GOT3 (cell line): ENCODE measurements at places on chromosomes 11 and 22.

- DNase-seq = no peak
Measured at GRCh38 chr11:125381499-125382044, 114.5 kb downstream of the FEZ1 start.

- DNase-seq = no peak
Measured at GRCh38 chr11:103995896-103996295, 40.5 kb upstream of the DDI1 start.

DNA sequence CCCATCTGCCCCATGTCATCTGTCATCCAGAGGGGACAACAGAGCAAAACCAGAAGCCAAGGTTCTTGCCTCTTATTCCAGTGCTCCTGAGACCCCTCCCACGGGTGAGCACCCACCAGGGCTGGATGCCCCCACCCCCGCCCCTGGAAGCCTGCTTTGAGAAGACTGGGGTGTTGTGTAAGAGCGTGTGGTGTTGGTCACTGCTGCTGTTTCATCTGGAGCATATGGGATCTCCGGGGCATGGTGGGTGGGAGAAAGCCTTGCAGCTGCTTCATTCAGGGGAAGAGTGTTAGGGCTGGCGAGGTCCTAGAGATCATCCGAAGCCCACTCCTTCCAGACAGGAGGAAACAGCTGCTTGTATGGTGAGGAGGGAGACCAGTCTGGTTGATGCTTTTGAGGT, 54.1 kb downstream of the CHRDL2 start:
- no peak for DNase-seq

- no peak for DNase-seq
Measured at GRCh38 chr11:100805506-100806199, 118.6 kb downstream of the ARHGAP42 start.

DNA sequence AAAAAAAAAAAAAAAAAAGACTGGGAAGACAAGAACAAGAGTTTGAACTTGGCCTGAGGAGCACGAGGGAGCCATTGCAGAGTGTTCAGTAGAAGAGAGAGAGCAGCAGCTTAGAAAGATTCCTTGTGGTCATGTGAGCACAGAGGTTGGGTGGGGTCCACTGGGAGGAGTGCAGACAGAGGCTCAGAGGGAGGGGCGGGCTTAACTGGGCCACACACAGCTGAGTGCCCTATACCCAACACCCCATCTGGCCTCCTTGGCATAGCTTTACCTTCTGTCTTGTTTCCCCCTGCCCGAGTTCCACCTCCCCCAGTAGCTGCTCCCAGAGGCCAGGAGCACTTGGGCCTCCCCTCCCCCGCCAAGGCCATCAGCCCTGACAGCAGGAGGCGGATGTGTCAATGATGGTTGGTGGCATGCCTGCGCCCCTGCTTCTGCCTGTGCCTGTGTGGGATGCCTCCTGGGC, 12.1 kb downstream of the C11orf86 start:
- DNase-seq = no peak

GRCh38 chr22:47423861-47424820, 661.7 kb downstream of the TBC1D22A start:
- no peak for DNase-seq

DNA sequence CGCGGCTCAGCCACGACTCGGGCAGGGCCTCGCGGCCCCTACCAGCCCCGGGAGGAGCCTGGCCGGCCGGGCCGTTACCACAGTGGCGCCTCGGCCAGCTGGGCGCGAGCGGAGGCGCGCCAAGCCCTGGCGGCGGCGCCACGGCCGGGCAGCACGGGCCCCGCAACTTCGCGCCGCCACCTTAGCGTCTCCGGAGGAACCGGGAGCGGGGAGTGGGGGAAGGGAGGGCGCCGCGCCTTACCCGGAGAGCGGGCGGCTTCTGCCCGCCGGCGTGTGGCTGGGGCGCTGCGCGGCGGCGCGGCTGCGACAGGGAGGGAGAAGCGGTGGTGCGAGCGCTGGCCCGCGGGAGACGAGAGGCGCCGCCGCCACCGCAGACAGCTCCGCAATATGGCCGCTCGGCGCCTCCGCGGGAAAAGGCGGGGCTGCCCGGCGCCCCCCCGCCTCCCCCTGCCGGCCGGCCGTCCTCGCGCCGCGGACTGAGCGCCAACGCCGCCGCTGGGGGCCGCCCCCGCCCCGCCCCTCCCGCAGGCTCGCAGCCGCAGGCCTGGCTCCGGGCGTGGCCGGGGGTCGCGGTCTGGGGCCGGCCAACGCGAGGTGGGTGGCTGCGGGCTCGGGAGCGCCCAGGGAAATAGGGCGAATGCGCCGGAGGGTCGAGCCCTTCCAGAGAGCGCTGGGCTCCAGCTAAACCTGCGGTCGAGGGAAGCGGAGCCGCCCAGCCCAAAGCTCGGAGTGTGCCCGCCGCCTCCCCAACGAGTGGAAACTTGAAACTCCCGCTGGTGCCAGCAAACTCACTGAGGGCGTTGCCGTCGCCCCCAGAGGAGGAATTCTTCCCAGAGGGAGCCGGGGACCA, at the start of gene RDX:
Gene RDX (minus strand): TSS at position 389 of the 850 bp plus-strand sequence. CDS start 16,922 bp downstream, outside the sequence.
- DNase-seq = peak; percentile 36

GRCh38 chr11:27354359-27354965, 8.6 kb downstream of the CCDC34 start:
- DNase-seq = no peak

DNA sequence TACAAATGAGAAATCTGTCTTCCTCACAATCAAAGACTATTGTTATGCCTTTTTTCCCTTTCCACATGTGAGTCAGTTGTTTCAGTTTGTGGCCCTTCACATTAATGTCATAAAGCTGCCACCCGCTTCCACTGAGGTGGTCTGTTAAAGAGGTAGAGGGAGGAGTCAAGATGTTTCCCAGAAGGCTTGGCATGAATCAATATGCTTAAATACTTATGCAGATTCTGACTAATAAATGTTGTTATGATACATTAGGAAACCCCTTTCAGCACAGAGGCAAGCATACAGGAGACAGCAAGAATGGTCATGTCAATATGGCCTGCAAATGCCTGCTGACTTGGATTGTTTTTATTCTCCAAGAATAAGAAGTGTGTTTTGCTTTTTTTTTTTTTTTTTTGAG, 6.5 kb downstream of the RTN3 start:
- no peak for DNase-seq

- peak; percentile 54 for DNase-seq
Measured at GRCh38 chr22:45903355-45904135, 73.4 kb downstream of the WNT7B start.

DNA sequence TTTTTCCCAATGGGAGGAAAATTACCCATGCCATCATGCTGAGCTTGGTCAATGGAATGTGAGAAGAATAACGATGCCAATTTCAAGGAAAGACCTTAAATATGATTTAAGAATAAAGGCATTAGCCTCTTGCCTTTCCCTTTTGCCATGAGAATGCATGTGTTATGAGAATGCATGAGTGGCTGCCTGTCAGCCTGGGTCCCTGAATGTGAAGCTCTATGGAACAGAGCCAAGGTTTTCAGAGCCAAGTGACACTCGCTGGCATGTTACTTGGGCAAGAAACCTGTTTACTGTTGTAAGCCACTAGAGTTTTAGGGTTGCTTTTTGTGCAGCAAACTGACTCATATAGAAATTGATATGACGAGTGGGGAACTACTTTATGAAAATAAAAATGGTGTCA, 75.7 kb downstream of the JRKL start:
- no peak for DNase-seq

- DNase-seq = no peak
Measured at GRCh38 chr11:116931206-116931953, 94.0 kb upstream of the APOA1 start.

DNA sequence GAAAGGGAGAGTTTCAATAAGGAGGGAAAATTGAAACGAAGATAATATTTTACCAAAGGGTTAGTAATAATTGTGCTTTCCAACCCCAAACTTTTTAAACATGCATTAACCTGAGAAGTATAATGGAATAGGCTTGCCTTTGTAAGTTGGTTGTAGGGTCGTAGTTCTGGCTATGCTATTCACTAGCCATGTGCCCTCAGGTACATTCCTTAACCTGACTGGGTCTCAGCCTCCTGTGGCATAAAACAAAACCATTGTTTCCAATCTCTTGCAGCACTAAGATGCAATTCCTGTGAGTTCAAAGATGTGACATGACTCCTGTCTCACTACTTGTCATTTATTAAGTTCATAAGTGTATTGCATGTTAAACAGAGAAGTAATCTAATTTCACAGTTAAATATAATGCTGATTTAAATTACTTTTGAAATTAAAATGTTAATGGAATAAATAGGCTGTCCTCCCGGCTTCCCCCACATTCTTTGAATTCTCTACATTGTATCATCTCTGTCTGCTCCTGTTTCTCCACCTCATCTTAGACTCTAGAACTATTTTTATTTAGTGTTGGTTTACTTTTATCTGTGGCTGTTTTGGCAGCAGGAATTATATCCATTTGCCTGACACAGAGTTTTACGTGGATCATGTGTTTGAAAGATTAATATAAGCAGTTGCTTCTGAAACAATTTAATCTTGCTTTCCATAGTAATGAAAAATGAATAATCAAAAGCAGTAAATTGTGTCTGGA, 216.3 kb downstream of the FAT3 start:
- DNase-seq = no peak

GRCh38 chr22:35056486-35056885, 9.5 kb upstream of the ISX start:
- no peak for DNase-seq

- no peak for DNase-seq
Measured at GRCh38 chr22:20429254-20430100, 8.1 kb downstream of the SCARF2 start.

- DNase-seq = no peak
Measured at GRCh38 chr11:120523196-120523595, 11.6 kb downstream of the GRIK4 start.

- no peak for DNase-seq
Measured at GRCh38 chr11:5809905-5810795, 1.4 kb downstream of the OR52N2 start.

DNA sequence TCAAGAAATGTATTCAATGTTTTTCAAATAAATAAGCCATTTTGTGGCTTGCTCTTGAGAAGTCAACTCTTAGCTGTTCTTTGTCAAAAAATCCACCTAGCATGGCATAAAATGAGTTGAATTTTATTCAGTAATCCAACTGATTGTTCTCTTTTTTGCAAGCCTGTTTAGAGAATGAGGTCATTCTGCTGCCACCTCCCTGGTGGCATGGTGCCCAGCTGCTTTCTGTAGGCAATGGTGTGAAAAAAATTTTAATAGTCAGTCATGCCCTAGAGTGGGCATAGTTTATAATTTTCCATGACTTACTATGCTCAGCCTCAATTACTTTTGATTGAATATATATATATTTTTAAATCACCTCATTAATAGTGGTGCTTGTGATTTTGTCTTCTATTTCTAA, 177.2 kb downstream of the INSC start:
- no peak for DNase-seq

GRCh38 chr22:20748731-20749428, 25.0 kb upstream of the SERPIND1 start:
- DNase-seq = no peak

DNA sequence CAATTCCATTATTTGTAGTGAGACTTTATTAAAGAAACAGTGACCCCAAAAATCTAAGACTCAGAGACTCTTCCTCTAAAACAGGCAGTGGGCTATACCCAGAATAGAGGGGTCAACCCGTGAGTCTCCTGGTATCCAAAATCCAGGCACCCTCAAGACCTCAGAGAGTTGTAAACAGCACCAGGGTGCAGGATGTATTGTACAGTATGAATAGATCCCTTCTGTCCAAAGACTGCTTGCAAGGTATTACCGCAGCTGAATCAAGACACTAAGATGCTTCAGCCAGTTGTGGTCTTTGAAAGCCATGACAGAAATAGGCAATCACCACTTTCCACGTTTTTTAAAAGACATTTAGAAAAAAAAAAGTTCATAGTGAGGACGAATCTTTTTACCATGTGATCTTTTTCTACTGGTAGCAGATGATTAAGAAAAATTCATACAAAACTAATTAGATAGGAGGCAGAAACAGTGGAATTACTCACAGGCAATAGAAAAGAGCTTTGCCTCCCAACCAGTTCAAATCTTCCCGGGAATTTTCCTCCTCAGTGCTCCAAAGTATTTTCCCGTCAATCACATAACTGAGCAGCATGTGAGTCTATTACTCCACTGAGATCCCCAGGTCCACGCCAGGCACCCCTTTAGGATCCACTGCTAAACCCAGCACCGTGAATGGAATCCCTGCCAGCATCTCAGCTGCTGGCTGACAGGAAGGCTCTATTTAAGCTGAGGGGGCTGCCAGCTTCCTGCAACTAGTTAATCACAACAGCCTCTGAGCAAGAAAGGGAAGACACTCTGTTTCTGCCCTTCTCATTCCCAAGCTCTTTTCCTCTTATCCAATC, 113.1 kb downstream of the ETS1 start:
- no peak for DNase-seq

GRCh38 chr22:41833369-41834004, 582 bp downstream of the SREBF2 start:
- DNase-seq = no peak

GRCh38 chr11:16773981-16774935, 35.8 kb downstream of the C11orf58 start:
- DNase-seq = no peak

DNA sequence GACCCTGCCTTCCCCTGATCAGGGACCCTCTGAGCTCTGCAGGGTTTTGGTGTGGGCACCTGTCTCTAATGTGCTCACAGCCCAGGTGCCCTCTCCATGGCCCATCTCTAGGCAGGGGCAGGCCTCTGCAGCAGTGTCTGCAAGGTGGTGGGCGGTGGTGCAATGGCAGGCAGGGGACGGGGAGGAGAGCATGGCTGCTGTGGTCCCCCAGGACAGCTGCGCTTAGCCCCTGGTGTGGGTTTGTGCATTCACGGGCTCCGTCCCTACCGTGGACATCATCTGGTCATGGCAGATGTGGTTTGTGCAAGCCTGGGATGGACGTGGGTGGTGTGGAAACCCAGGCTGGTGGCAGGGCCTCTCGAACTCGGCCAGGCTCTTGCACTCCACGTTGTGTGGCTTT, 443.1 kb downstream of the TBC1D22A start:
- no peak for DNase-seq

GRCh38 chr11:68273026-68273738, 1.4 kb upstream of the C11orf24 start:
- DNase-seq = no peak

DNA sequence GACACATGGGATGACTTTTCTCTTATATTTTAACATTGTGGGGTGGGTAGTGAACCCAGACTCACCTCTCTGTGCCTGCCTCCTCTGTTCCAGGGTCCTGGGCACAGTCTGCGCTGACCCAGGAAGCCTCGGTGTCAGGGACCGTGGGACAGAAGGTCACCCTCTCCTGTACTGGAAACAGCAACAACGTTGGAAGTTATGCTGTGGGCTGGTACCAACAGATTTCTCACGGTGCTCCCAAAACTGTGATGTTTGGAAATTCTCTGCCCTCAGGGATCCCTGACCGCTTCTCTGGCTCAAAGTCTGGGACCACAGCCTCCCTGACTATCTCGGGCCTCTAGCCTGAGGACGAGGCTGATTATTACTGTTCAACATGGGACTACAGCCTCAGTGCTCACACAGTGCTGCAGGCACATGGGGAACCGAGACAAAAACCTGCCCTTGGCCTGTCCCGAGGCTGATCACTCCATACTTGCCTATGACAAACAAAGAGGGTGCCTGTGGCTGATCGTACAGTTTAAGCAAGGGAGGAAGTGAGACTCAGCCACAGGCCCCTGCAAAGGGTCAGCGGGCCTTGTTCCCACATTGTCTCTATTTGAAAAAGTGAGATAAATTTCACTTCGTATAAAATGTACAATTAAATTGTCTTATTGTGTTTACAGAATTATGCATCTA, 43.7 kb upstream of the TOP3B start:
- no peak for DNase-seq
